ENCODE measurements at places on chromosomes 5 and 9.

DNA sequence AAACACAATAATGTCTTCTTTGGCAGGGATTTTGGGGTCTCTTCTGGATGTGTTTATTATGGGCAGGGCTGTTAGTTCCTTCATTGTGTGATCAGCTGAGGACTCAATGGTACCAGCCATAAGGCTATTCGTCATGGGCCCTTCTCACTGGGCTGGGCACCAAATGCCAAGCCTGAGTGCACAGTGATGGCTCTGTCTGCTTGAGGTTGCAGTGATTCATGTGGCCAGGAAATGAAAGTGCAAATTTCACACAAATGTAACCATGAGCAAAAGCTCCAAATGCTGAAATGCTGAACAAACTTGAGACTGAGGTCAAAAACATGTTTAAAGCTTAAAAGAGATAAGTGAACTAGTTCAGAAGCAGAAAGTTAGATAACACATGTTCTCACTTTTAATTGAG is 191.0 kb downstream of the TARS1 start:
- no peak for DNase-seq

- DNase-seq = no peak
Measured at GRCh38 chr9:126439883-126440653, 113.4 kb downstream of the MVB12B start.

DNA sequence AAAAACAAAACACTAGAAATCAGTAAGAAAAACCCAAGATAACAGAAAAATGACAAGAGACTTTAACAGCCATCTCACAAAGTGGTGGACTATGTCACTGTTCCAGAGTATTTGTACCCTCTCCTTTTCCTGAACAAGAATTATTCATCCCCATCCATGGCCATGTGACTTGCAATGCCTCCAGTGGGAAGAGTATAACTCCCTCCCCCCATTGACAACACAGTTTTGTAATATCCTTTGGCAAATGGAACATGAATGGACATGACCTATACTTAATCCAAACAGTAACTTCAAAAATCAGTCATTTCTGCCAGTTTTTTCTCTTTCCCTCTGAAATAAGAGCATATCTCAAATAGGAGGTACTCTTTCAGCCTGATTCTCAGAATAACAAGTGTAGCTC is 33.9 kb downstream of the PTBP3 start:
- DNase-seq = no peak

DNA sequence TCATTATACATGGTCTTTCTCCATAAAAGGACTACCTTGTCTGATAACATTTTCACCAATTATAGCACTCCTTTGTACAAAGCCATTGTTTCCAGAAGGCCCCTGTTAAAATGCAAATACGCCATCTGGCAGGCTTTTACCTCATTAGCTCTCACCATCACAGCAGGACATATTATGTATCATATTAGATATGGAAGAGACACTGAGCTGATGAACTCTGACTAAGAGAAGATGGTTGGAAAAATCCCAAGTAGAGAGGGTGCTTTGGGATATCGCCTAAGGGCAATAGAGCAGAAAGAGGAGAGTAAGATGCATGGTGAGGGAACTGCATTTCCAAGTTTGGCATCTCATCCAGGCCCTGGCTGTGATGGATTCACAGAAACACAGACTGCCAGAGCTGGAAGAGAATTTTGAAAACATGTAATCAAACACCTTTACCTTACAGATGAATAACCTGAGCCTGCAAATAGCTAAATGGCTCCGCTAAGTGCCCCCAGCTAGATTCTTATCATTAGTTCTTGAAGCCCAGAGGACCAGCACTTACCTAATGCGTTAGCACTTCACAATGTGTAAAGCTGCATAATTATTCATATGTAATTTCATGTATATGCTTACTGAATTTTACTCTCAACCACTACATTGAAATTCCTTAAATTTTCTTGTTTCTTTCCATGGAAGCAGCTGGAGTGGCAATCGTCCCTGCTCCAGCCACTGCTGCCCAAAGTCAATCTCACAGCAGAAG is 393.6 kb upstream of the IZUMO3 start:
- DNase-seq = no peak

GRCh38 chr5:22242532-22242931 is 610.6 kb downstream of the CDH12 start:
- DNase-seq = no peak

GRCh38 chr5:40991168-40991980 is 79.8 kb downstream of the MROH2B start:
- DNase-seq = no peak

DNA sequence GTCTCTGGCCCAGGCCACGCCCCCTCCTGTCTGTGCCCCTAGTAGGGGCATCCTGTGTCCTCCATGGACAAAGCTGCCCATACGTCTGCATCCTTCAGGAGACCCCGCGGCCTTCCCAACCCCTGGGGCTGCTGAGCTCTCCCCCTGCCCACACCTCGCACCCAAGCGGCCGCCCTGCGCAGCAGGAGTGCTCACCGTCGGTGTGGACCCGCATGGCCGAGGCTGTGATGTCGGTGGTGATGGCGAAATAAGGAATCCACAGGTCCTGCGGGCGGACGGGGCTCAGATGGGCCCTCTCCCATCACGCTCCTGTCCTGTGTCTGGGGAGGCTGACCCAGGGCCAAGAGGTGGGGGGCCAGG is 4.8 kb upstream of the NSMF start:
- DNase-seq = no peak

DNA sequence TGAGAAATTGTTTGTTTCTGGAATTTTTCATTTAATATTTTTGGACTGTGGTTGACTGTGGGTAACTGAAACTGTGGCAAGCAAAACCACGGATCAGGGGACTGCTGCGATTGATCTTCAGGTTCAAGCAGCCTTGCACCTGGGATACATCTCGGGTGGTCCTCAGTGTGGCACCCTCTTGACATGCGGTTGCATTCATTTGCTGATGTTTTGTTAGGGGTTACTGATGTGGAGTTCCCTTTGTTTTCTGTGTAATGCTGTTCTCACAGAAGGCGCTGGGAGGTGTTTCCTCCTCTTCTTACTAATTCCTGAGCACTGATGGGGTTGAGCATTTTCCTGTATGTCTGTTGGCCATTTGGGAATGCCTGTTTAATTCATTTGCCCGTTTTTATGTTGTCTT is 60.4 kb downstream of the EHMT1 start:
- no peak for DNase-seq
